ENCODE measurements at places on chromosomes 4 and X. TPM values are rescaled to one million over a fixed set of nuclear protein-coding genes. Genes with fewer than 3 reads are reported as not detected.

DNA sequence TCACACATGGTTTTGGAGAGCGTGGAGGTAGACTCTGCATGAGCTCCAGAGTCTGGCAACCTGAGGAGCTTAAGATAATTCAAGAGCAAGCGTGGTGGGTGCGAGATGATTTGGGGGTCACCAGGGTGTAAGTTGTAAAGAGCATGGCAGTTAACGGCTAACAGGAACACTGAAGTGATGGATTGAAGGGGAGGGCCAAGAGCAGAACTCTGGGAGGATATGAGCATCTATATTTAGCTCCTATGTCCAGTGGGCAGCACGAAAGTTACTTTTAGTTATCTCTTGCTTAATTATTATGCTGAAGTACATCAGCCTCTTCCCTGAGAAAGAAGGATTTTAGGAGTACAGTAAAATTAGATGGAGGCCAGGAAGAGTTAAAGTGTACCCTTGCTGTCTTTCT lies 231.9 kb upstream of the HAND2 start:
- no peaks in the 10 kb centered on the region for H3K36me3 ChIP-seq
- H3K27ac ChIP-seq, result no peak overlapping the region
- no peak overlapping the region for H3K4me3 ChIP-seq
- DNase-seq, result no peak
- H3K4me1 ChIP-seq, result no peaks in the 10 kb centered on the region

DNA sequence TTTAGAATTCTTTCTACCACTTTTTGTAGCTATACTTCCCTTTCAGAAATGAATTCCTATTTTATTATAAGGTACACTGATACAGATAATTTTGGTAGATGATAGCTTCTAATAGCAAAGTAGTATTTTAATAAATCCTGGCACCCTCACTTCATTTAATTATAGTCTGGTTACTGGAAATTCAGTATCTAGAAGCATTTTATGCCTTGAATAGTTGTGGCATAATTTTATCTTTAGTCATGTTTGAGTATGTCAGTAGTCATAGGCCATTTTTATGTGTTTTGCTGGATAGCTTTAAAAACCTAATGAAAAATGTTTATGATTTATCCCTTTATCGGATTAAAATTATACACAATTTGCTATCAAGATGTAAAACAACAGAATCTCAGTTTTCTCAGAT lies 92.3 kb downstream of the DIAPH2 start:
- DNase-seq, result no peak
- H3K4me3 ChIP-seq, result no peak overlapping the region
- no peaks in the 10 kb centered on the region for H3K4me1 ChIP-seq
- no peaks in the 10 kb centered on the region for H3K36me3 ChIP-seq
- no peak overlapping the region for H3K27ac ChIP-seq
- no peaks in the 10 kb centered on the region for H3K27me3 ChIP-seq

GRCh38 chr4:110091434-110092140 lies 106.8 kb downstream of the ELOVL6 start:
- H3K27me3 ChIP-seq, result no peaks in the 10 kb centered on the region
- H3K4me3 ChIP-seq, result no peak overlapping the region
- H3K36me3 ChIP-seq, result no peaks in the 10 kb centered on the region
- H3K4me1 ChIP-seq, result no peaks in the 10 kb centered on the region
- H3K27ac ChIP-seq, result no peak overlapping the region

DNA sequence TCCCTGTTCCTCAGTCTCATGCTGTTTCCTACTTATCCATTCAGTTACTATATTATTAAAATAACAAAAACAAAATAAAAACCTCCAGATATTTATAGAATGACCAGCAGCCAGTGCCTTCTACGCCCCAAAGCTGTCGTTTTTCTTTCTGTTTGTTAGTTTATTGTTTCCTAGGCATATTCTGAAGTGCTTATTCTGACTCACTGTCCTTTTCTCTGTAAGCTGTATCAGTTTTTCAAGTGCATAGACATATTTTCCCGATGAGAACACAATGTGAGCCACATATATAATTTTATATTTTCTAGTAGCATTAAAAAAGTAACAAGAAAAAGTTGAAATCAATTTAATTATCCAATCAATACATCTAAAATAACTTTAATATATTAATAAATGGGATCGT lies 2158.6 kb upstream of the TENM3 start:
- H3K4me3 ChIP-seq, result no peak overlapping the region
- H3K36me3 ChIP-seq, result no peaks in the 10 kb centered on the region
- DNase-seq, result no peak
- no peak overlapping the region for H3K27ac ChIP-seq
- no peaks in the 10 kb centered on the region for H3K4me1 ChIP-seq
- no peaks in the 10 kb centered on the region for H3K27me3 ChIP-seq

DNA sequence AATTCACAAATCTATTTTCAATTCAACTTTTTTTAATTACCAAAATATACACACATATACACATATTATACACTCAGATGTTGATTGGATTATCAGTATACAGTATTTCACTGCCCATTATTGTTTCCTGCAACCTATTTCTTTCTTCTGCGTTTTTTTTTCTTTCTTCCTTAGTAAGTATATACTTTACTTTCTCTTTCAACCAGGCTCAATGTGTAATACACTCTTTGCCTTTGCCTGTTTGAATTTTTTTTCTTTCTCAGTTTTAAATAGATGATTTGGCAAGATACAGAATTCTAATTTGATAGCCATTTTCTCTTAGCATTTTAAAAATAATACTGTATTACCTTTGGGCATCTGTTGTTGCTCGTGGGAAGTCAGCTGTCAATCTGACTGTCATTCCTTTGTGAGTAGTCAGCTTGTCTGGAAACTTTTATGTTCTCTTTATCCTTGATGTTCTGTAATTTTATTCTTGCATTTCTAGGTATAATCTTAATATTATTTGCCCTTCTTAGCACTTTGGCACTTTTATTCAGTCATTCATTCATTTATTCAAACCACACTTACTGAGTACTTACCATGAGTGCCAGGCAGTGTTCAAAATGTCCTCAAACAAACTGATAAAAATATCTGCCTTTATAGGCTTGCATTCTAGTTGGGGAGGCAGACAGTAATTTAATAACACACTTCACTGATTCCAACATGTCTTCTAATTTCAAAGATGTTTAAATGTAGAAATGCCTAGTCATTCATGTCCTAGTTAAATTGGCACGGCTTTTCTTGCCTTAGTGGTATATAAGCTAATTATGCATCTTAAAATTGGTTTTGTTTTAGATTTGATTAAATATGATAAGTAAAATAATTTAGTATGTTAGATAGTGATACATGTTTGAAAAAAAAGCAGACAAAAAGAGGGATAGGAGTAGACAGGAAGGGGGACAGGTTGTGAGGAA lies 3.7 kb downstream of the USP38 start:
- DNase-seq, result no peak
- no peaks in the 10 kb centered on the region for H3K27me3 ChIP-seq
- H3K4me3 ChIP-seq, result peak overlapping the region; percentile 87
- peaks cover 27% of the 10 kb centered on the region for H3K4me1 ChIP-seq

DNA sequence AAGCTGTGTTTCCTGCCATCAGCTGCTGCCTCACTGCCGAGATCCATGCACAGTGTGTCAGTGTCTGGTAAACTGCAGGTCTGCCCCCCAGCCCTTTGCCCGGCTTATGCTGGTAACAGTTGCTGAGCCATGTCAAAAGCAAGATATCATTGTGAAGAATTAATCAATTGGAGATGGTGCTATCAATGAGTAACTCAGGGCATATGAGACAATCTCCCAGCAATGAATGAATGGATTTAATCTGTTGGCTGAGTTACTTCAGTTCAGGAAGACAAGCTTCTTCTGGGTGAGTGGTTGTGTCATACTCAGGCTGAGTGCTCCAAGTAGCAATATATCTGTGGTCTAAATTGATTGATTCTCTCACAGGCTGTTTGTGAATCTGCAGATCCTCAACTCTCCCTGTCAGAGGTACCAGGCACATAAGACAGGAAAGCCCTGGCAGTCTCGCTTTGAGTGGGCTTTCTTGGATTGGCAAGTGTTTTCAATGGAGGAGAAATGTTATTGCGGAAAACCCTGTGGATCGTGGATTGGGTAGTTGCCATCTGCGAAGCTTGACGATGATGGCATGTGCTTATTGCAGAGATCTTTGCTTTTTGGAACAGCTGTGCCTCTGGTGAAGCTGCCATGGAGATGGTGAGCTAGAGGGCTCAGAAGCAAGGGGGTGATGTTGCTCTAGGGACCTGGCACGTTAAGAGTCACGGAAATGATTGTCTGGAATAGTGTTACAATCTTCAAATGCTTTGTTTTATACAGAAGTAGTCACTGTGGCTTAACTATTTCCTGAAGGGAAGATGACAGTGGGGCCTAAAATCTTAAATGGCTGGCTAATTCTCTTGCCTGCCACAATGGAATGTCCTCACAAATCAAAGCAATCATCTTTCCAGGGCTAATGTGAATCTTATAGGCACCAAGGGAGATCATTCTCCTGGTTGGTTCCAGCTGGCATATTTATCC lies 147.6 kb upstream of the TBC1D9 start:
- H3K27ac ChIP-seq, result no peak overlapping the region
- no peak overlapping the region for H3K4me3 ChIP-seq
- no peaks in the 10 kb centered on the region for H3K4me1 ChIP-seq
- no peaks in the 10 kb centered on the region for H3K36me3 ChIP-seq
- H3K27me3 ChIP-seq, result no peaks in the 10 kb centered on the region

GRCh38 chrX:132480581-132481203 lies 8.1 kb downstream of the MBNL3 start:
- peak overlapping the region; percentile 35 for H3K4me3 ChIP-seq
- H3K36me3 ChIP-seq, result no peaks in the 10 kb centered on the region
- peaks cover 7% of the 10 kb centered on the region for H3K4me1 ChIP-seq
- peak; percentile 50 for DNase-seq
- peak overlapping the region; percentile 78 for H3K27ac ChIP-seq

GRCh38 chr4:144818136-144818535 lies 172.2 kb downstream of the HHIP start:
- no peaks in the 10 kb centered on the region for H3K4me1 ChIP-seq
- H3K4me3 ChIP-seq, result no peak overlapping the region
- no peak for DNase-seq
- no peak overlapping the region for H3K27ac ChIP-seq
- H3K36me3 ChIP-seq, result no peaks in the 10 kb centered on the region
- no peaks in the 10 kb centered on the region for H3K27me3 ChIP-seq

GRCh38 chr4:23001478-23001877 lies 308.7 kb downstream of the GBA3 start:
- no peaks in the 10 kb centered on the region for H3K27me3 ChIP-seq
- no peak overlapping the region for H3K27ac ChIP-seq
- H3K4me3 ChIP-seq, result no peak overlapping the region

DNA sequence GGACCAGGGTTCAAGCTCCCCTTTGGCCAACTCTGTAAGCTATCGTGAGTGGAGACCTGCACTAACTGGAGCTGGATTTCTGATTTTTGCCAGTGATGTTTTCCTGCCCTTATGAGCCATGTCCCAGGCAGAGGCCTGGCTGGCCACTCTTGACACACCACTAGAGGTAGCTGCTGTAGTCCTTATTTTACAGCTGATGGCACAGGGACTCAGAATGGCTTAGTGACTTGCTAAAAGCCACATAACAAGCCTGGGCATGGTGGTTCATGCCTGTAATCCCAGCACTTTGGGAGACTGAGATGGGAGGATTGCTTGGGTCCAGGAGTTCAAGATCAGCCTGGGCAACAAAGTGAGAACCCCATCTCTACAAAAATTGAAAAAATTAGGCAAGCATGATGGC lies 33.4 kb downstream of the CYTL1 start:
- no peak overlapping the region for H3K27ac ChIP-seq
- no peak for DNase-seq
- no peaks in the 10 kb centered on the region for H3K4me1 ChIP-seq

- no peak overlapping the region for H3K27ac ChIP-seq
- no peak overlapping the region for H3K4me3 ChIP-seq
- no peak for DNase-seq
- peaks cover 8% of the 10 kb centered on the region for H3K4me1 ChIP-seq
- no peaks in the 10 kb centered on the region for H3K27me3 ChIP-seq
Measured at GRCh38 chrX:23904096-23904495, 3.6 kb downstream of the APOO start.

- no peak overlapping the region for H3K4me3 ChIP-seq
- H3K36me3 ChIP-seq, result no peaks in the 10 kb centered on the region
- H3K27me3 ChIP-seq, result no peaks in the 10 kb centered on the region
- no peaks in the 10 kb centered on the region for H3K4me1 ChIP-seq
Measured at GRCh38 chr4:77500801-77501200, 104.8 kb upstream of the CXCL13 start.

LUZP4 gene
- not detected for total RNA-seq

FGF13 gene
- 3.2 TPM for total RNA-seq

ARAP2 gene
- total RNA-seq, result 57.2 TPM

TRIML2 gene
- total RNA-seq, result not detected

SLC9A7 gene
- 8.8 TPM for total RNA-seq

PDCL2 gene
- total RNA-seq, result not detected

GLOD5 gene
- 2.6 TPM for total RNA-seq

All from upper lobe of right lung (tissue), 1 donor.